ENCODE measurements at places on chromosomes 11 and 22.
A peak's percentile ranks its signal among the peaks of the same experiment; 100 is the strongest.

GRCh38 chr11:77193167-77193566 lies 65.1 kb downstream of the MYO7A start:
- no peak for DNase-seq

DNA sequence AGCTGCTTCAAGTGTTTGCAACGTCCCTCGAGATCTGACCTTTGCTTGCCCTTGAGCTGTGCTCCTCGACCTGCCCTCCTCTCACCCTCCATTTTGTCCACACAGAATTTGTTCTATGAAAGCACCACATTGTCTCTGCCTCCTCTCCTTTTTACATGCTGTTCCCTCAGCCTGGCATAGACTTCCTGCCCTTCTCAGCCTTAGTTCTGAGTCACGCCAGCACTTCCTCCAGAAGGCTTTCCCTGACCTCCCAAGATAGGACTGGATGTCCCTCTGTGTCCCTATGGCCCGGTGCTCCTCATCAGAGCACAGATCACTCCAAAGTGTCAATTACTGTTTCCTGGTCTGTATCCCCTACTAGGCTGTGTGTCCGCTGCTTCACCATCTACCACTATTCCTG lies 16.2 kb downstream of the JHY start:
- no peak for DNase-seq

DNA sequence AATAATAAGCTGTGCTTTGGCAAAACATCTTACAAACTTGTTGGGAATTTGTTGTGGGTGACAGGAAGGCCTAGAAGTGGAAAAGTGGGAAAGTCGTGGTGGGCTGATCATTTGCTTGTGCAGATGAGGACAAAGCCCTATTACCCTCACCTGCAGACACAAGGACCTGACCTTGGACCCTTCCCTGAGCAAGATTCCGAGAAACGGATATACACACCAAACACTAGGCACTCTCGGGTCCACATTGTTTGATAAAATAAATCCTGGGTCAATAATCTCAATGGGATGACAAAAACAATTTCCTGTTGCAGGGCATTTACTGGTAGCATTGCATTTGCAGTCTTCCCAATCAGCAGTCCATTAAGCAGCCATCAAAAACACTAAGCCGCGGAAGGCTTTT lies 89.7 kb downstream of the GAB2 start:
- DNase-seq, result no peak

DNA sequence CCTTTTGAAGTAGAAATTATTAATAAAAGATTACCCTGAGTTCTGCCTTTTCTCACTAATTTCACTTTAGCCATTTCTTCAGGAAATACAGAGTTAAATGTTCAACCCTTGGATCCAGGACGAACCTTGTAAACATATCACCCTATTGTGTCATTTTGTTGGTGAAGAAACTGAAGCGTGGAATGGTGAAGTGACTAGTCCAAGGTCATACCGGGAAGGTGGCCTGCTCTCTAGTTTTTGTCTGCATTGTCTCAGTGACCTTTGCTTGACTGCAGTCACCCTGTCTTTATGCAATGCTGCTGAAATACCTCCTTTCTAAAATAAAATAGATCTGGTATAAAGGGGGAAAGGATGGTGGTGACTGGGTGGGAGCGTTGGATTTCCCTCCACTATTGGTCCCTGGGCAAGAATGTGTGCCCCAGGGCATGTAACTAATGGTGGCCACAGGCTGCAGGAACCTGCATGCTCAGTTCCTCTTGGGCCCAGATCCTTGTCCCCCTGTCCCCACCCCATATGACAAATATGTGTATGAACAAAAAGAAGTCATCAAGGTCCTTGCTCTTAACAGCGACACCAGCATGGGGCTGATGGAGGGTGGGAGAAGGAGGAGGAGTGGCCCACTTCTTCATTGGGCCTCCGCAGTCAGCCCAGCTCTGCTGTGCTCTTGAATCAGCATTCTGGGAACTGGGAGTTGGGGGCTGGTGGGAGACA lies 977 bp upstream of the SORL1-AS1 start:
- no peak for DNase-seq

- DNase-seq, result no peak
These were observed 32.2 kb downstream of the ZBTB16 start for GRCh38 chr11:114091516-114092397.

GRCh38 chr11:8561461-8561860 lies 32.6 kb downstream of the STK33 start:
- DNase-seq, result no peak

DNA sequence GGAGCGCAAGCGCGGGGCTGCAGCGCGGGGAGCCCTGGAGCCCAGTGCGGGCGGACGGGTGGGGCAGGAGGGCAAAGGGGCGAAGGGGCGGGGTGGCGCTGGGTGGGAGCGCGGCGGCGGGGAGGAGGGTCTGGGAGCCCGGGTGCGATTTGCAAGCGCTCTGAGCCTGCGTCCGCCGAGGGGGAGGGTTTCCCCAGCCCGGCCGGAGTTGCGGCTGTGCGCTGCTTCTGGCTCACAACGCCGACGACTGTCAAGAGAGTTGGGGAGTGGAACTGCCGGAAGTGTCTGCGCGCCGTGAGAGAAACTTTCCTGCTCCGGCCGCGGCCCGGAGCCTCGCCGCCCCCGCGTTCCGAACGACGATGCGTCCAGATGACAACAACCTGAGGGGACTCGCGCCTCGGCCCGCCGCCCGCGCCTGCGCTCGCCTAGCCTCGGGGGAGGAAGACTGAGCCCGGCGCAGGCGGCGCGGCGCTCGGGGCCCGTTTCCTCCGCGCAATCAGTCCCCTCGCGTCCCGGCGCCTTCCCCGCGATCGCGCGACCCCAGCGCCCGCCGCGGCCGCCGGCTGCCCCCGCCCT lies at the start of gene ARHGAP42:
TSS of gene ARHGAP42 (plus strand) at position 235 of the 576 bp plus-strand sequence. CDS start 391 bp downstream, outside the sequence.
- peak; percentile 78 for DNase-seq

- DNase-seq, result no peak
These were observed 101.0 kb downstream of the ARL14EP start for GRCh38 chr11:30423886-30424285.

DNA sequence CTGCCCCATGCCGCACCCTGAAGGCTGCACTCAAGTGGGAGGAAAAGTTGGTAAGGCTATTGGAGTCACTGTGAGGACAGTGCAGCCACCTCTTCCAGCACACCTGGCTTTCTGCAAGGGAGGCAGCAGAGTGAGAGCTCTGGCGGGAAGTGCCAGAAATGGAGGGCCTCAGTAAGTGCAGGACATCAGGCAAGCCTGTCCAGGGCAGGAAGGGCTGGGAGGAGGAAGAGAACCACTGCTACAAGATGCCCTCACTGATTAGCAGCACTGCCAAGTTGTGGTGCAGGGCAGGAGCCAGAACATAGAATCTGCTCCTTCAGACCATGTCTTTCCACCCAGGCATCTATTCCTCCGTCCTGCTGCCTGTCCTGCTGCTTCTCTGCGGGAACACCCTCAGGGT lies 61.2 kb upstream of the CLTCL1 start:
- no peak for DNase-seq

- no peak for DNase-seq
These were observed 813.7 kb downstream of the NTM start for GRCh38 chr11:132184079-132184478.

DNA sequence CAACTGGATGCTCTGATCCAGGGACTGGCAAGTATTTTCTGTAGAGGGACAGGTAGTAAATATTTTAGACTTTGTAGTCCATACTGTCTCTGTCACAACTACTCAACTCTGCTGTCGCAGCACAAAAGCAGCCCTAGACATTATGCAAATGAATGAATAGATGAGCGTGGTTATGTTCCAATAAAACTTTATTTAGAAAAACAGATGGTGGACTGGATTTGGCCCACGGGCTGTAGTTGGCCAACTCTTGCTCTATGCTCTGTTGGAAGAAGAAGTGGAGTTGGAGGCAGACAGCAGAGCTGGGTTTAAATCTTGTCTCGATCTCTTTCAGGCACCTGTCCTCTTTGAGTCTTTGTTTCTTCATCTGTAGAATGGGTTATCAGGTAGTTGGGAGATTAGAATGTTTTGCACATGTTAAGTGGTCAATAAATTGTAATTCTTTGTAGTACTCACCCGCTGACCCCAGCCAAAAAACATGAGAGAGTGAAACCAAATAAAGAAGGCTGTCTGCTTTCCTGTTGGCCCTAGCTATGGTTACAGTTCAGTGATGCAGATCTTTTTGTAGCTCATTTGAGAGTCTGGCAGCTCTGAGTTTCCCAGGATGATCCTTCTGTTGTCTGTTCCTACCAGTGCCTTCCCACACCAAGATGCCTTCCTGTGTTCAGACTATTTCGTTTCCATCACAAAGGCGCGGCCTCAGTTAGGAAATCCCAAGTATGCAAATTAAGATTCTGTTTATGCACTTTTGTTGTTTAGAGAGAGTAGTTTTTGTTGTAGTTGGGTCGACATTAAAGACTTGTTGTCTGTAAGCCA lies 198.1 kb upstream of the SEZ6L start:
- DNase-seq, result no peak

DNA sequence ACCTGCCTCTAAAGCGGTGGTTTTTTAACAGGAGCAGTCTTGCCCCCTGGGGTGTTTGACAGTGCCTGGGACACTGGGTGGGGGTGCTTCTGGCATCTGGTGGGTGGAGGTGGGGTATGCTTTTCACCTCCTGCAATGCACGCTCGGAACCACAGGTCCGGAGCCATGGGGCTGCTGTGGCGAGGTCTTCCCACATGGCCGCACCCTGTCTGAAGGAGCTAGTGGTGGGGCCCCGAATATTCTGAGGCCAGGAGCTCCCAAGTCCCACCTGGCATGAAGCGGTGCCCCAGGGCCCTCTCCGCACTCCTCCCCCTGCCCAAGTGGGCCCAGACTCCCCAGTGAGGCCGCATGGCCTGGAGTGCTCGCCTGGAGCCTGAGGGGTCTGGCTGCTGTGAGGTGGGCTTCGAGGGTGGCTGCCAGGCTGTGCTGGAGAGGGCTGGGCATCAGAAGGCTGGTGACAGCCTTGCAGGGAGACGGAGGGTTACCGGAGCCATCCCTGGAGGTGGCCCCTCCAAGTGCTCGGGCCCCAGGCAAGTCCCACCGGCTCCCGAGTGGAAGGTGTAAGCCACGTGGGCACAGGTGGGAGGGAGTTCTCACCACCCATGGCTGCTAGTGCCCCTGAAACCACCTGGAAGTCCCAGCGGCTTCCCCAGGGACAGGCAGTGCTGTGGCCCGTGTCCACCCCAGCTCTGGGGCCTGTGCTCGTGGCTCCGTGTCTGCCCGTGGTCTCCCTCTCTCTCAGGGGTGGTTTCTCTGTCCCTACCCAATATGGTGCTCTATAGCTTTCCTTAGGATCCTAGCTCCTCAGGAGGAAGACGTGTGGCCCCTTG lies 15.1 kb downstream of the TBX1 start:
- DNase-seq, result no peak

DNA sequence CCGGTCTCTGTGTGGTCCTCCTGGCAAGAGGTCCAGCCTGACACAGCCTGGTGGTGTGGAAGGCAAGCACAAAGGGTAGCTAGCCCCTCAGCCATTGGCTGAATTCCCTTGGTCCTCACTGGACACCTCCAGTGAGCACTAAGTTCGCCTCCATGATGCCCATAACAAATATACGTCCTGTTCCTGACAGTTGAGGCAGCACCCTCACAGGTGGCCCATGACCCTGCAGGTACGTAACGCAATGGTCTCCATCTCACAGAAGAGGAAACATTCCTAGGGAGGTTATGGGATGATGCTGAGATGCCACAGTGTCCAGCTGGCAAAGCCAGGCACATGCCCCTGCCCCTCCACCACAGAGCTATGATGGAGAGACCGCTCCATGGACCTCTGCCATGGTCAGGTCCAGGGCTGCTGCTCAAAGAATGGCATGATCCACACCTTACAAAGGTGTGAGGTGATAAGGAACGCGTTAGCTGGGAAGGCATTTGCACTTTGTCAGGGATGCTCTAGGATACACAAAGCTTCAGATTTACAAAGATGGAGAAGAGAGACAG lies 1.4 kb upstream of the GNAZ start:
- DNase-seq, result no peak

DNA sequence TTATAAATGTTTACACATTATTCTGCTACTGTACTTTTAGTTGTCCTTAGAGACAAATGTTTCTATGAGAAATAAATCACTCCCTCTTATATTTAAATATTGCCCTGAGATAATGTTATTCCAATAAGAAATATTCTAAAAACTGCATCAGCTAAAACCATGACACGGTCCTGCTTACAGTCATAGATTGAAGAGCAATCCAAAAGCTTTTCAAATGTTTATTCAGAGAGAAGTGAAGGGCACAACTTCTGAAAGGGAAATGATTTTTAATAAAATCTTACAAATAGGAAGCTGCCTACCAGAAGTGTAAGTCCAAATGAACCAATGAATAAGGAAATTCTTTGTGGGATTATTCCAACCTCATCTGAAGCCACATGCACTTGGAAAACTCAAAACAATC lies 49.2 kb downstream of the STK33 start:
- DNase-seq, result no peak

DNA sequence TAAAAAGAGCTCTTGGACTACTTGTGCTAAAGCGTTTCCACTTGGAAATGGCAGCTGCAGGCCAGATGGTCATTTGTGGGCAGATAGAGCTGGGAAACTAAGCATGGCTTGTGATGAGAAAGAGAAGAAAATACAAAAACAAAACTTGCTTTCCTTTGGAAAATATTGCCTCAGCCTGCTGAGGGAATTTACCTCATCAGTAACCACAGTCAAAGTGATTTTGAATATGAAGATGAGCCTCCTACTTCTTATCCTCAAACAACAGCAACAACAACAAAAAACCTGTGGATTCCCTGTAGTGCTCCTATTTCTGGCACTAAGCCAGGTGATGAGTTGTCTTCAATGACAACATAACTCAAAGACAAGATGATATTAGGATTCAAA lies 62.7 kb upstream of the FIBIN start:
- no peak for DNase-seq

- no peak for DNase-seq
These were observed 69.9 kb upstream of the CHRM4 start for GRCh38 chr11:46461461-46461927.

DNA sequence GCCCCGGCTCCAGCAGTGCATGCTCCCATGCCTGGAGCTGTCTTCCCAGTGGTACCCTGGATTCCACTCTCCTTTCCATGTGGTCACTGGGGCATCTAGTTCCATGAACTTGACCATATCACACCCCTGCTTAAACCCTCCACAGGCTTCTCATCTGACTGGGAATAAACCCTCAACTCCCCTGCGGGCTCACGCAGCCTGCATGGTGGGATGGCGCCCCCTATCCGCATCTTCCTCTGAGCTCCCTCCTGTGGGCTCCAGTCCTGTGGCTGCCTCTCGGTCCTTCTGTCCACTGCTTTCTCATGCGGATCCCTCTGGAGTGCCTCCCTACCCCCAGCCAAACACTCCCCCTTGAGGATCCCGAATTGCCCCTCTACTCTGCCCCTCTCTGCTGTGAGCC lies 41.4 kb upstream of the TTLL12 start:
- peak; percentile 77 for DNase-seq

GRCh38 chr22:43151251-43152002 lies at the start of gene TSPO:
Gene TSPO (plus strand): TSS chr22:43151559. CDS start chr22:43159239, 7,680 bp downstream.
- peak; percentile 77 for DNase-seq

DNA sequence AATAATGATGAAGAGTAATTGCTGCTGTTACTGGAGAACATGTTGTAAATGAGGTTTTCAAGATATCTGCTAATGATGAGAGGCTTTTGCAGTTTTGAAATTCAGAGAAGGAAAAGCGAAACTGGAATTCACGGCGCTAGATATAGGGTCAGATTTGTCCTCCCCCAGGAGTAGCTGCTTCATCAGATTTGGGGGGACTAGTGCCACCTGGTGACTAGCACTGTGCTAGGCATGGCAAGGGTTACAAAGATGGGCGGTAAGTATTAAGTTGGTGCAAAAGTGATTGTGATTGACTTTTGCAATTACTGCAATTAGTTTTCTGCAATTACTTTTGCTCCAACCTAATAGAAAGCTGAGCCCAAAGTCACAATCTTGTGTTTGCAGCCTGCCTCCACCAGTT lies 879.9 kb upstream of the TENM4 start:
- DNase-seq, result no peak

GRCh38 chr22:45840483-45840882 lies 136.5 kb downstream of the WNT7B start:
- DNase-seq, result no peak

All from testis (tissue), 5 donors.